Right ventricle myocardium inferior (tissue), 1 donor: ENCODE measurements at places on chromosomes 2 and 18. TPM values are rescaled to one million over a fixed set of nuclear protein-coding genes. Genes with fewer than 3 reads are reported as not detected.

- no peak for DNase-seq
These were observed 5.3 kb downstream of the FHL2 start for GRCh38 chr2:105393373-105394055.

DNA sequence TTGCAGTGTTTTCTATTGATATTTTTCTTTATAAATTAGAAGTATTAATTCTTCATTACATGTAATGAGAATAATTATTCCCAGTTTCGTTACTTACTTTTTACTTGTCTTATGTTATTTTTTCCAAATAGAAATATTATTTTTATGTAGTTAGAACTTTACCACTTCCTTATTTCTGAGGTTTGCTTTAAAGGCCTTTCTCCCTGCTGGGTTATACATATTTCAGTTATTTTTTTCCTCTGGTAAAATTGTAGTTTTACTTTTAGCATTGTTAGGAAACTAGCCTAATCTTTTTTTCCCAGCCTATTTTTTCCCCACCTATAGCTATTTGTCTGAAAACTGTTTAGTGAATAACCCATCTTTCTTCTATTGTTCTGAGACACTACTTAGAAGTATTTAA lies 17.1 kb downstream of the RNF144A start:
- DNase-seq: no peak

DNA sequence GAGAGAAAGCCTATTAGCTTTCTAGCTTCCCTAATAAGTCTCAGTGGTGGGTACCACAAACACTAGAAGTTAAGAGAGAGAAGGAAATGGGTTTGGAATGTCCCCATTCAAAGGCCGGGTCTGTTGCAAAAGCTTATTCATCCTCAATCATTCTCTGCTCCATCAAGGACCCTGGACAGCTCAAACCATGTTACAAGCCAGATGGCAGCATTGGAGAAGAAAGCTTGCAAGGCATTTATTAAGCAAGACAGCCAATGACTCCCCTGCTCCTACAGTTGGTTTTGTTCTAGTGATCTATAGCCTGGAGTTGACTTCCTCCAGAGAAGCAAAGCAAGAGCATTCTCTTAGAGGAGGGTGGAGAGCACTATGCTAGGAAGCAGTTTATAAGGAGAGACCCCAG lies 86.9 kb upstream of the LMAN1 start:
- no peak for DNase-seq

GRCh38 chr2:237244178-237244577 lies 158.5 kb downstream of the COPS8 start:
- no peak for DNase-seq

DNA sequence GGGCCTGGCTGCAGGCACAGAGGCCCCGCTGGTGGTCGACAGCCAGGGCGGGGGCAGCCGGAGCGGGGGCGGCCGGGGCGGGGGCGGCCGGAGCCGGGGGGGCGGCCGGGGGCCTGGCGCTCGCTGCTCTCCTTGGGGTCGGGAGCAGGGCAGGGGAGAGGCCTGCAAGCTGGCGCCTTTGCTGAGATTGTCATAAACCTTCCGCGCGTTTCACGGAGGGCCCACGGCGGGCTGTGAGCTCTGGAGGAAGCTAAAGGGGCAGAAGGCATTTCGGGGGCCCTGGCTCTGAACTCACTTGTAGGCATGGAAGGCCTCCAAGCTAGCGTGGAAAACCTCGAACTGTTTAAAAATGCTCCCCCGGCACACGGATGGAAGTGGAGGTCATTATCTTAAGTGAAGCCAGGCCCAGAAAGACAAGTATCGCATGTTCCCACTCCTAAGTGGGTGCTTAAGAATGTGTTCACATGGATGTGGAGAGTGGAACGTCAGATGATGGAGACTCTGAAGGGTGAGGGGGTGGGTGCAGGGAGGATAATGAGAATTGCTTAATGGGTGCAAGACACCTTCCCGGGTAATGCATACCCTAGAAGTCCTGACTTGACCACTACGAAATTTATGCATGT lies 629 bp downstream of the PRELID3A start:
- no peak for DNase-seq

The ALPI gene
- not detected for total RNA-seq

The C2orf66 gene
- not detected for total RNA-seq
